ENCODE measurements at places on chromosomes 13 and 19.

DNA sequence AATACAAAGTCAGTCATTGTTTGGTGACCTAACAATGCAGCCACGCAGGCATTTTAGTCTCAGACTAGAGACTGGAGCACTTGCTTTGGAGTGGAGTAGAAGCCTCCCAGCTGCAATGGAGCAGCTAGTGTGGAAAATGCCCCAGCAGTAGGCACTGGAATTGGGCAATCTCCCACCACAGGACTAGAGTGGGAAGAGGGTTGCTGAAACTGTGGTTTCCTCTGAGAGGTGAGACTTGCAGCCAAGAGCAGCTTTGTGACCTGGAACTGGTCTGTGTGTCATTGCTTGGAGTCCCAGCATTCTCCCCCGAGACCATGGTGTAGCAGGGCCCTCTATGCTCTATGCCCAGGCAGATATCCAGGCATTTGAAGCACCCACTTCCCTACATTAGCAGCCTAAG is 556.3 kb downstream of the UQCRFS1 start:
- no peak for DNase-seq

GRCh38 chr13:82011355-82011754 is 1670.4 kb upstream of the SPRY2 start:
- no peak for DNase-seq

GRCh38 chr19:13861392-13861713 is 15.6 kb upstream of the NANOS3 start:
- no peak for DNase-seq

GRCh38 chr19:2097886-2098327 is 1.2 kb downstream of the IZUMO4 start:
- DNase-seq = no peak

DNA sequence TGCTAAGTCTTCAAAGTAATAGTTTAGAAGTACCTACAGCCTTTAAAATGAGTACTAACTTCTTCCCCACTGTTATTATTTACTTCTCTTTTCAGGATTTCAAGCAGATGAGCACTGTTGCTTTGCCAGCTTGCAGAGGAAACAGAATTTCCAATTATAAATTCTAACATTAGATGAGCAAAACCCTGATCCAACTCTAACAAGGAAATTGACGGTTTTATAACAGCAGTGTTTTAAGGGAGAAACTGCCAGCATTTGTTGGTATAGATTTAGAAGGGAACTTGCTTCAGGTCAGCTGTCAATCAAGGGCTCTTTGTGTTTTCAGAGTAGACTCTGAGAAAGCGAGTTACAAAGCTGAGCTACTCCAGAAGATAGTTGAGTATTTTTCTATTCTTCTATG is 120.5 kb downstream of the RAP2A start:
- DNase-seq = no peak

- DNase-seq = no peak
These were observed 110.0 kb downstream of the FOXO1 start for GRCh38 chr13:40556453-40556852.

- DNase-seq = no peak
These were observed 484.5 kb downstream of the GPC5 start for GRCh38 chr13:91882918-91883317.

DNA sequence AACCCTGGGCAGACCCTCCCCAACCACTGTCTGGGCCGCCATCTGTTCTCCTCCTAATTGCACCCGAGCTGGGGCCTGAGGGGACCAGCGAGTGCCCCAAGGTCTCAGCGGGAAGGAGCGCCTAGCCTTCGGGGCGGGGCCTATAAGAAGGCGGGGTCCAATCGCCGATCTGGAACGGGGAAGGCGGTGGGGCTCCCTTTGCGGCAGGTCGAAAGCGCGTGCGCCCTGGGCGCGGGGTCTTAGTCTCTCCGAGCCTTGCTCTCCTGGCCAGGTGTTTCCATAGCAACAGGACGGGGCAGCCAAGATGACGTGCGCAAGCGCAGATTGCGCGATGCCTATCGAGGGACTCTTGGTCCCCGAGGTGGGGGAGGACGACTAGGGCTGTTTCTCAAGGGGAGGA is 2.8 kb downstream of the MAST1 start:
- no peak for DNase-seq

DNA sequence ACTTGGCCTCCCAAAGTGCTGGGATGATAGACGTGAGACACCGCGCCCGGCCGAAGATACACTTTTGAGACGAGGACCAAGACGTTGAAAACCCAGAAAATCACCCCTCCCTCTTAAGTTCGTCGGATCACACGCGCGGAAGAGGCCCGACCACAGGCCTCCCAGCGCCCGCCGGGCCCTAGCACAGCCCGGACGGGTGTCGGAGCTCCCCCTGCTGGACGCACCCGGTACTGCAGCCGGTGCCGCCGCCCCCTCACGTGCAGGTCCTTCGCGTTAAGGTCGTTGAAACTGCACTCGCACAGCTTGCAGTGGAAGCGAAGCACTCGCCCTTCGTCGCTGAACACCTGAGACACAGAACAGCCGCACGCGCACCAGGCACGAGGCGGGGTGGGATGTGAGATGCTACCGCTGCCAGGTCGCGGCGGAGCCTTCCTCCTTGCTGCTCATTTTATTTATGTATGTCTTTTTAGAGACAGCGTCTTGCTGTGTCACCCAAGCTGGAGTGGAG is 35.7 kb upstream of the MATK start:
- no peak for DNase-seq

DNA sequence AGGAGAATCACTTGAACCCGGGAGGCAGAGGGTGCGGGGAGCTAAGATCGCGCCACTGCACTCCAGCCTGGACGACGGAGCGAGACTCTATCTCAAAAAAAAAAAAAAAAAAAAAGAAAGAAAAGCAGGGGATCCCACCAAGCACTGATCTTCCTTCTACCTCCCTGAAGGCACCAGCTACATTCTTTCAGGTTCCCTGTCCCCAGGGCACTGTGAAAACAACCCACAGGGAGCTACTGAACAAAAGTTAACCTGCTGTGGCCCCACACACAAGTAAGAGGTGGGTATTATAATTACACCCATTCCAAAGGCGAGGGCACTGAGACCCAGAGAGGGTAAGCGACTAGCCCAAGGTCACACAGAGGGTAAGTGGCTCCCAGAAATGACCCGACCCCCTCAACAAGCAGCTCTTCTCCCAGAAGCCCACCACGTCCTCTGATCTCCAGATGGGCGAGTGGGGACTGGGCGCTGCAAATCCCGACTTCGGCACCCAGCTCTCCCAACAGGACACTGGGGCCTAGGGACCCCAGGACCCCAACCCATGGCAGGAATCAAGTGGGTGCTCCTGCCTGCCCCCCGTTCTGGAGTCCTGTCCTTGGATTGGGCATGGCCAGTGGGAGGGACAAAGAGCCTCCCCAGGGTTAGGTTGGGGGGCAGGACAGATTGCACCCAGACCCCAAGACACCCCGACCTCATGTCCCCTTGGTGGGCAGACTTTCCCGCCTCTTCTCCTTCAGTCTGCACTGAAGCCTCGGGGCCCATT is 2.4 kb downstream of the LMNB2 start:
- DNase-seq = no peak

DNA sequence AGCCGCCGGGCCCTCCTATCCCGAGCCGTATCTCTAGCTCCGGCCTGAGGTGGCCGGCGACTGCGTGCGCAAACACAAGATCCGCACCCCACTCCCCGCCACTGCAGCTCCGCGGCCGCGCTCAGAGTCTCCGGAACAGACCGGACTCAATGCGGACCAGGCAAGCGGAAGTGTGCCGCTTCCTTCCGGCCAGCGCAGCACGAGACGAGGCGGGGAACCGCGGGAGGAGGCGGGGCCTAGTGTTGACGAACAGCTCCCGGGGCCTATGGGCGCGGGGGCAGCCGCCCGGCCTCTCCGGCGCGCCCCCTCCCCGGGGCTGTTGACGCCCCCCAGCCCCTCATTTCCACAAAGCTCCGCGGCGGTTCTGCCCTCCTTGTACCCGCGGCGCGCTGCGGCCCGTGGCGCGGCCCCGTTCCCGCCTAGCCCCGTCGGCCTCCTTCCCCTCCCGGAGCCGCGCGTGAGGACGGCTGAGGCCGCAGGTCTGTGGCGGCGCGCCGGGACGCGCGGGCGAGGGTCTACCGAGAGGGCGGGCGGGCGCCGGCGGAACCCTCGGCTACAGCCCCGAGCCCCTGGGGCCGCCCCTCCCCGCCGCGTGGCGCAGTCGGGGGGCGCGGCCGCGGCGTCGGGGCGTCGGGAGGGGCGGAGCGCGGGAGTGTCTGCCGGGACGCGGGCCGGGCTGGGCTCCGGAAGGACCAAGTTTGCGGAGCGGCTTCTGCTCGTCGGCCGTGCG is at the start of gene DPY19L3:
Gene DPY19L3 (plus strand): TSS at position 340 of the 730 bp plus-strand sequence. CDS start 2,484 bp downstream, outside the sequence.
- DNase-seq = peak; percentile 72

DNA sequence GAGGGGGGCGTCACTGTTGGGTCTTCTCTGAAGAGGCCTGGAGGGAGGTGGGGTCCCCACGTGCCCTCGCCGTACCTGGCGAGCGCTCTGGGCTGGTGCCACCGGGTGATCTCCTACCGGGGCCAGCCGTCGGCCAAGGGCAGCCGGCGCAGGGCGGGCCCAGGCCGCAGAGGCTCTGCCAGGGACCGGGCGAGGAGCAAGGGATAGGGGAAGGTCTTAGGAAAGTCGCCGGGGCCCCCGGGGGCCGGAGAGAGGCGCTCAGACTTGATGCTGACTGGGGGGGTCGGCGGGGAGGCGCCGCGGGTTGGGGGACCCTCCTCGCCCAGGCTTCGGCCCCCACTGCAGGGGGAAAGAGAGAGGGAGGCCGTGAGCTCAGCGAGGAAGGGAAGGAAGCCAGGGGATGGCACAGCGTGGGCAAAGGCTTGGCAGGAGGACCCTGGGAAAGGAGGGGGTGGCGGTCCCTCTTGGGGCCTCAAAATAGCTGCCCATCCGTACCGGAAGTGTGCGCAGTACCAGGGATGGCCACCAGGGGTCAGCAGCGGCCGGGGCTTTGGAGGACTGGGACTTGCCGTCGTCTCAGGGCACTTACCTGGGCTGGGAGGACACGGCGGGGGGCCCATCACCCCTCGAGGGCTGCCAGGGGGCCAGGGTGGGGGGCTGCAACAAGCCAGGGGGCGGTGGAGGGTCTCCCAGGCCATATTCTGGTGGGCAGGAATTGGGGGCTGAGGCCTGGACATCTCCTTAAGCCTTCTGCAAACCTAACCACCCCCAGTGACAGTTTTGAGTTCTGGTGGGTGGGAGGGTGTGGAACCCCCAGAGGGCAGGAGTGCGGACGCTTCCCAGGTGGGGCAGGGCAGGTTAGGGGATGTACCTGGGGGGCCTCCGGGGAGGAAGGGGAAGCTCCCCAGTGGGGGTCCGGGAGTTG is 7.7 kb upstream of the TMEM161A start:
- DNase-seq = peak; percentile 18

- no peak for DNase-seq
These were observed 234.7 kb downstream of the NHLRC3 start for GRCh38 chr13:39272994-39273393.

DNA sequence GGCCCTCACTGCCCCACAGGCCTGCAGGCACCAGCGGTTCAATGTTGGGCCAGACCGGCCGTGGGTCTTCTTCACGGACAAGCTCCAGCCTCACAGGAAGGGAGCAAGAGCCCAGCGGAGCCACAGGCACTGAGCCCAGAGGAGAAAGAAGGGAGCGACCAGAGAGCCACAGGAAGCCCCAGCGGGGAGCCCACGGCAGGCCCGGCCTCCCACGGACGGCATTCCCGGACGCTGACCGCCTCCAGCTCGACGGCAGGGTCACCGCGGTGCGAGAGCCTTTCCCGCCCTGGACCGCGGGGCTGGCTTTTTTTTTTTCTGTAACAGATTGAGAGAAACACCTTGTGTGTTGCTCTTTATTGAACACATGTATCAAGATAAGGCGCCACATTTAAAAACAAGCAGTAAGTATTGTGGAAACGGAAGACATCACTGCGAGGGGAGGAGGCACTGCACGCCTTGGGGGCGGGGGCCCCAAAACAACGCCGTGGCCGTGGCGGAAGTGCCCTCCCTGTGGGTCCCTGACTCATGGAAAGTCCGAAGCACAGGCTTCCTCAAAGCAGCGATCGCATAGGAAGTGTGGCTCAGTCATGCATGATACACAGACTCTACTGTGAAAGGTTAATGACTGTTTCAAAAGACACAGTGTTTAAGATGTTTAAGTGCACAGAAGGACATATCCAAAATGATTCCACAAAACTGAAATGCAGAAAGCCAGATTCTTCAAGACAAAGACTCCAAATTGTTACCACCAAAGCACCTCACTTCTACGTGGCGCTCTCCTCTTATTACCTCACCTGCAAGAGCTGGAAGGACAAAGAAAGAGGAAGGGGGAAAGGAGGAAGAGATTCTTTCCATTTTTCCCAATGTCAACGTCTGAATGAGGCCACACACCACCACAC is 3.5 kb downstream of the RASA3 start:
- no peak for DNase-seq

GRCh38 chr13:68745502-68745901 is 1362.1 kb upstream of the ATXN8OS start:
- DNase-seq = no peak

GRCh38 chr19:19064098-19064722 is 416 bp downstream of the SLC25A42 start:
- no peak for DNase-seq

DNA sequence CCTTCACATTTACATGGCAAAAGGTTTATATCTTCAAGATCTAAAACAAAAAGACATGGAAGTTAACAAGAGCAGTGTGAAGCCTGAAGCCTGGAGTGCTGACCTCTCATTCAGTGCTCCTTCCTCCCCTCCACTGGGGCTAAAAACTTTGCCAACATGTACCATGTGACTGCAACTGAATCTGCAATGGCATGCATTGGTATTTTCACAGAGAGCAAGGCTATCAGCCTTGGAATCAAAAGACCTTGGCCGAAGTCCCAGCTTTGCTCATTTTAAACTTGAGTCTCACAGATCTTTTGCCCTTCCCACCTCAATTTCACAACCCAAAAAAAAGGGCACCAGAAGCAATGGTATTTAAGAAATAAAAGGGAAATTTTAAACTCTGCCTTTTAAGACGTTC is 325.1 kb downstream of the DCT start:
- DNase-seq = no peak

DNA sequence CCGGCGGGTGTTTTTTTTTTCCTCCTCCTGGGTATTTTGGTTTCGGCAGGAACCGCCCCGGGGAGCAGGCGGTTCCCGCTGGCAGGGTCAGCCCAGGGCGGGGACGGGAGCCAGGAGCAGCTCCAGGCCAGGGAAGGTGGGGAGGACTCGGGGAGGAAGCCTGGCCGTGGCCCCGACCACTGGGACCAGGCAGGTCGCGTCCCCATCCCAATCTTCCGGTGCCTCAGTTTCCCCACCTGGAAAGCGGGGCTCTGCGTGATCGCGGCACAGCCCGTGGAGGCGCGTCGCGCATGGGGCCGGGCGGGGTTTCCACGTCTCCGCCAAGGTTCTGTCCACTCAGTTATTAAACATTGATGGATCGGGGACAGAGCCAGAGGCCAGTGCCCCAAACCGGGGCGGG is 34.8 kb downstream of the IL12RB1 start:
- DNase-seq = no peak

- no peak for DNase-seq
These were observed 34.1 kb downstream of the PSG5 start for GRCh38 chr19:43152214-43152613.

GRCh38 chr13:112976526-112976925 is 7.5 kb downstream of the MCF2L start:
- no peak for DNase-seq

GRCh38 chr19:4639531-4640246 is 373 bp downstream of the TNFAIP8L1 start:
- no peak for DNase-seq

All from smooth muscle cell of the brain vasculature (primary cell).